ENCODE measurements at places on chromosomes 3 and 15. TPM values are rescaled to one million over a fixed set of nuclear protein-coding genes. Genes with fewer than 3 reads are reported as not detected.

TXNRD3 gene
- total RNA-seq = 6.9 TPM

TGM5 gene
- total RNA-seq = 0.26 TPM

SOX2 gene
- total RNA-seq = 0.63 TPM

SLC4A7 gene
- 203 TPM for total RNA-seq

RTP1 gene
- not detected for total RNA-seq

ARF4 gene
- total RNA-seq = 359 TPM

KLHL6 gene
- total RNA-seq = under 0.01 TPM

PXK gene
- 29.1 TPM for total RNA-seq

KNL1 gene
- 2.0 TPM for total RNA-seq

TRPC1 gene
- total RNA-seq = 37.3 TPM

UACA gene
- 133 TPM for total RNA-seq

CADPS gene
- total RNA-seq = 0.17 TPM

GUCA1C gene
- total RNA-seq = not detected

FANCD2 gene
- 3.1 TPM for total RNA-seq

DPPA2 gene
- total RNA-seq = not detected

AAGAB gene
- total RNA-seq = 51.4 TPM

B3GNT5 gene
- total RNA-seq = 3.7 TPM

QTRT2 gene
- 12.8 TPM for total RNA-seq

THRB gene
- 0.83 TPM for total RNA-seq

MED12L gene
- 1.0 TPM for total RNA-seq

AQP9 gene
- not detected for total RNA-seq

DENND6A gene
- total RNA-seq = 15.9 TPM

SLC9C1 gene
- 0.43 TPM for total RNA-seq

TRH gene
- 0.20 TPM for total RNA-seq

KCNAB1 gene
- total RNA-seq = 35.6 TPM

CCNB2 gene
- total RNA-seq = 11.1 TPM

ISG20 gene
- total RNA-seq = 4.0 TPM

NMNAT3 gene
- total RNA-seq = 0.46 TPM

DPPA4 gene
- under 0.01 TPM for total RNA-seq

TAGLN3 gene
- 3.5 TPM for total RNA-seq

ZPLD1 gene
- 1.1 TPM for total RNA-seq

KBTBD12 gene
- 0.03 TPM for total RNA-seq

TICRR gene
- 1.7 TPM for total RNA-seq

FBXW12 gene
- total RNA-seq = not detected

ST8SIA2 gene
- not detected for total RNA-seq

CATSPER2 gene
- total RNA-seq = 2.0 TPM

SLC6A1 gene
- total RNA-seq = 0.10 TPM

SNRPA1 gene
- total RNA-seq = 10.6 TPM

C3orf20 gene
- total RNA-seq = under 0.01 TPM

NRG4 gene
- total RNA-seq = 0.20 TPM

TMEM212 gene
- total RNA-seq = not detected

STAC gene
- 23.2 TPM for total RNA-seq

ANKDD1A gene
- 9.1 TPM for total RNA-seq

ANKUB1 gene
- not detected for total RNA-seq
